Kidney (tissue), 22 donors: ENCODE measurements at places on chromosomes 3 and 15. TPM values are rescaled to one million over a fixed set of nuclear protein-coding genes. Genes with fewer than 3 reads are reported as not detected.

GRCh38 chr3:71581457-71582035 is 2.0 kb downstream of the FOXP1 start:
- DNase-seq, result peak; percentile 72

DNA sequence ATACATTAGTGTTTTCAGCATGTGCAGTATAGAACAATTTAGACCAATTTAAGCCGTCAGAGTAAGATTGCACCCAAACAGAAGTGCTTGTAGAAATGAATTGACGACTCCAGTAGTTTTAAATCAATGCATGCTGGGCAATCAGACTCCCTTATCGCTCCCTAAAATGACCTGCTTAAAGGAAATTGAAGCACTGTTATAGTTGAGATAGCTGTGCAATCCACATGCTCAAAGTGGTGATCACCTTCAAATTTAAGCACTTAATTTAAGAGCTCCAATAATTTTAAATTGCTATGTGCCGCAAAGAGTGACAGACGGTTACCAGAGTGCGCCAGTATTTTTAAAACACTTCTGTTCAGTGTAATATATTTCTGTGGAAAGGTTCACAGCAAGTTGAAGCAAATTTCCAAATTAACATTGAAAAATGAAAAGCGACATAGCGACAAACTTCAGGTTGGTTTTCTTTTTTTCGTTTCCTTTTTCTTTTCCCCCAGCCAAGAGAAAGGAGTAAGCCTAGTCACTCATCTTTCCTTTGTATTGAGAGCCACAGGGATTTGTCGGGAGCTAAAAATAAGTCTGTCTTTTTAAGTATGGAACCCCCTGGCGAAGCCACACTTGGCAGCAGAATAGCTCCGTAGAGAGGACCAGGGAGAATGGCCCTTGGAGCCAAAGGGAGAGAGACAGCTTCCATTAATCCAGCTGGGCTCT is 436.4 kb upstream of the RBMS3 start:
- no peak for DNase-seq

DNA sequence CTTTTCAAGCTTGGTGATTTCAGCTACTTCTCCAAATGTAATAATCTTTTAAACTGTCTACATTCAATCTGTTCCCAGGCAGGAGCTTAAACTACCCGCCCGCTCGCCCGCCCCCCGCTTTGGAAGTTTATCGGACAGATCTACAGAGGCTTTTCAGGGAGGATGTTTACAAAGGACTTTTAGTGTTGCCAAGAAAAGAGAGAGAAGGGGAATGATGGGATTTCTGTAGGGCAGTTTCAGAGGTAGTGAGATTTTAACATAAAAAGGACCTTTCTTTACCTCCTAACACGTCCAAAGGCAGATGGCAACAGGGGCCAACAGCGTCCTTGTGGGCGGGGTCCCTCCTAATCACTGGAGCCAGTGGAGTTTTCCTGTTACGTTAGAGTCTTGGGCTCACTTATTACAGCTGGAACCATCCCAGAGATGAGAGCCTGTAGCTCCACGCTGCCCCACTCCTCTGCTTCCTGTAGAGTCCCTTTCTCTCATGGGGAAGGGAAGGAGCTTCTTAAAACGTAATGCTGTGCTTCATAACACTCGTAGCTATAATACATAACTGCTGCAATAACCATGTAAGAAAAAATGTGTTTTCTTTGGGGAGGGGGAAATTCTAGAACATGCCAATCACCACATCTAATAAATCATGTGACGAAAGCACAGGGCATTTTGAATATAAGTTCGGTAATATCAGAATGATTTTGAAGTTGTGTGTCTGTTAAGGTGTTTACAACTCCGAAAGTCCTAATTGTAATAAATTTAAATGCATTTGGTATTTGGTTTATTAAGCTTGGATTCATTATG is 30.9 kb downstream of the HES1 start:
- DNase-seq, result no peak

GRCh38 chr15:74402873-74403587 is 30.7 kb downstream of the SEMA7A start:
- no peak for DNase-seq

DNA sequence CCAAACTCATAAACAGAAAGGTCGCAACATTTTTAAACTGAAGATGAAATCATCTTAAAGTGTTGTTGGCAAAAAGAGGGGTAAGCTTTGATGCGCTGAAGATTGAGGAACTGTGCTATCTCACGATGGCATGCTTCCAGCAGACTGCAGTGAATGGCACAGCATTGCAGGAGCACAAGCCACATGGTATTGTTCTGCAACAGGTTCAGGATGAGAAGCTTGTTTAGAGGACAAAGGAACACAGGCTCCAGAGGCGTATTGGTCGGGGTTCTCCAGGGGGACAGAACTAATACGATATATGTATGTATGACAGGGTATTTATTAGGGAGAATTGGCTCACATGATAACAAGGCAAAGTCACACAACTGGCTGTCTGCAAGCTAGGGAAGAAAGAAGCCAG is 13.8 kb upstream of the PLD1 start:
- DNase-seq, result no peak

DNA sequence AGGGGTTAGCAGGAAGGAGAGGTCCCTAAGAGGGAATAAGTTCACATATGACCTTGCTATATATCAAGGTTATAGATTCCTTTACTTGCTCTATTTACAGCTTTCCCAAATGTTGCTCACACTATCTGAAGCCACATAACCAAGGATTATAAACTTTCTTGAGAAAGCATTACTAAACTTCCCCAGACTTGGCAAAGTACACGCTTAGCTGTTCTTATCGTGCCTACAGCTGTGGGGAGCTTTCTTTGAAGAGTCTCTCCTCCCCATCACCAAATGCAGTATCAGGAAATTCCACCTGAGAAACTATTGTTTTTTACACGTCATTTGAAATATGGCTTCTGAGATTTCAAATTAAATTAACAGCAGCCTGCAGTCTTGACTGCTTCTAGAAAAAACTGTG is 284.5 kb downstream of the CHL1 start:
- DNase-seq, result no peak

DNA sequence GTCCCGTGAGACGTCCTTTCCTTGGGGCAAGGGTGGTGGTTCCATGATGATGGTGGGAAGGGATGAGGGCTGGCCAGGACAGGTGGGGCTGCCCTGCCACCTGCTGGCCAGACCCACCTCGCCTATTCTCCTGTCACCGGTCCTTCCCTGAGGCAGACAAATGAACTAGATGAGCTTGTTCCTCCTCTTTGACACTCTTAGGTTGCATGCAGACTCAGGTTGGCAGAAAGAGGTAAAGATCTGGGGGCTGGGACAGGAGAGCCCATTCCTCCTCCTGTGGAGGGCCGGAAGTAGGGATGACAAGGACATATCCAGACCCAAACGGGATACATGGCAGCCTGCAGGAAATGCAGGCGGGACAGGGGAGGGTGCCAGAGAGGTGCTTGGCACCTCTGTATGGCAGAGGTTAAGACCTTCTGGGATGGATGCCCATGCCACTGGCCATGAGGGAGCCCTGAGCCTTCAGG is 38.6 kb downstream of the ACSBG1 start:
- peak; percentile 38 for DNase-seq

DNA sequence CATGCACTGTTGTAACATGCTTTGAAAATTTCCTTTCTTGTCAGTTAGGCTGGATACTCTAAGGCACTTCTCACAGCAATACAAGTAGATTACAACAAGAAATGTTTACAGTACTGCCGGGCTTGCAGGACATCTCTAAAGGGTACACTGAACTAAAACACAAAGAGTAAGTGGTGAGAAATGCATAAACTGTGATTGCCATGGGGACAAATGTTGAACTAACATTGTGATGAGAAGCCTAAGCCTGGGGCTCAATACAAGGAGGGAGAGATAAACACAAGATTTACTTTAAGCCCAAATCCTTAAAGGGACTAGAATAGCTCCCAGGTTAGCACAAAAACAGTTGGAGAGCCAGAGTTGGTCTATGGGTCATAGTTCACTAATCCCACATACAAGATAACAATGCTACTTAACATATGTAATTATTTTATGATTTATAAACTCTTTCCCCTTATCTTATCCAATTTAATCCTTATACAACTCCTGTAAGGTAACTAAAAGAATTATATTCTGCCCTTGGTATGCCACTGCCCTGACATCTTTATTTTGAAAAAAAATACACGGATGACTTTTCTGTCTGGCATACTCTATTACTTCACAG is 126.9 kb downstream of the THRB start:
- no peak for DNase-seq

GRCh38 chr3:65922441-65922840 is 116.3 kb downstream of the MAGI1 start:
- no peak for DNase-seq

GRCh38 chr3:183212565-183212964 is 40.5 kb upstream of the B3GNT5 start:
- no peak for DNase-seq

GRCh38 chr3:85835857-85836440 is 877.2 kb downstream of the CADM2 start:
- DNase-seq, result no peak

DNA sequence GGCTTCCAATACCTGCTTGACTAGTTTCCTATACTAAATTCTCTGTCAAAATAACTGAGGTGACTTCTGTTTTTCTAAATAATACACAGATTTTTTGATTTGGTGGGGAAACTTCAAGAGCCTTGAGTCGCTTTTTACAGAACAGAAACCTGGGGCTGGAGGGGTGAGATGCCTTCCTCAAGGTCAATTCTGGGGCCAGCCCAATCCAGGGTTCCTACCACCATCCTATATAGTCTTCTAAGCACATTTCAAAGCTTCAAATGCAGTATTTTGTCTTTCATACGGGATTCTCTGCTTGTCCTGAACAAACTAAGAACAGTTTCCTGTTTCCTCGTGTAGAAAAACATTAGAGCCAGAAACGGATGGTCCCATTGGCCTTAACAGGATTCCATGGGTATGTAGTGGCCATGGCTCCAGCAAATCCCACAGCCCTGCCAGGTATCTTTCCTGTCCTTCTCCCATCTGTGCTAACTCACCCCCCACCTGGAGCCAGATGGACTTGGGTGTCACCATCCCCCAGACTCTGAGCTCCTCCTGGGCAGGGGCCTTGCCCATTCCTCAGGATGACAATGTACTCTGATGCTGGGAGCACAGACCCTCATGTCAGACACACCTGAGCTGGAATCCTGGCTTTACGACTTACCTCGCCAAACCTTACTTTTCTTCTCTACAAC is 146.9 kb downstream of the KLF13 start:
- DNase-seq, result no peak

Gene PXK
- total RNA-seq, result 24.8 TPM

Gene MME
- total RNA-seq, result 8.4 TPM

Gene MRAS
- 106 TPM for total RNA-seq
